NCI-H446 (cell line): ENCODE measurements at places on chromosomes 6 and 20.

GRCh38 chr20:51159303-51159702 lies 136.4 kb upstream of the KCNG1 start:
- no peak for DNase-seq

GRCh38 chr20:60729135-60729900 lies 522.7 kb upstream of the CDH4 start:
- DNase-seq, result no peak

GRCh38 chr6:81263531-81264168 lies 488.8 kb downstream of the TENT5A start:
- no peak for DNase-seq

DNA sequence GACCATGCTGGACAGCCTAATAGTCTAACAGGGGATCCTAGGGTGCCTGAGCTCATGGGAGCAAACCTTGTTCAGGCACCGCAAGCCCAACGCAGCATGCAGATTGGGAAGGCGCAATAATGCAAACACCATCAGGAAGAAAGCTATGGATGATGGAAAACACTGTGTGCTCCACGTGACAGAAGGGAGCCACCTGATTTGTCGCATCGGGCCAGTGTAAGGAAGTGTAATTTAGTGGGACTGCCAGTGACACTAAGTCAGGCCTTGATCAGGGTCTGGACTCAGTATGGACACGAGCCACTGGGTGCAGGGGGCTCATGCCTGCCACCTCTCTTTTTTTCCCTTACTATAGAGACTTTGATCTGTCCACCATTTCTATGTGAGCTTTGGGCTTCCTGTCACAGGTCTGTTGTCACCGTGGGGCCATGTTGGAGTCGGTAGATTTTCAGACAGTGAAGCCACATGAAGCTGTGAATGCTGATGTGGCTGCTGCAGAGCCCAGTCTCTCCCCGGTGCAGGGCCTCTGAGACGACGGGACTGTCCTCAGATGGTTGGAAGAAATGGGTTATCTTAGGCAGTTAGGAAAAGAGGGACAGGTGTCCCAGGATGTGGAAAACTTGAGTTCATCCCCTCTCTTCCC lies 74.2 kb upstream of the AGPAT4 start:
- DNase-seq, result no peak

DNA sequence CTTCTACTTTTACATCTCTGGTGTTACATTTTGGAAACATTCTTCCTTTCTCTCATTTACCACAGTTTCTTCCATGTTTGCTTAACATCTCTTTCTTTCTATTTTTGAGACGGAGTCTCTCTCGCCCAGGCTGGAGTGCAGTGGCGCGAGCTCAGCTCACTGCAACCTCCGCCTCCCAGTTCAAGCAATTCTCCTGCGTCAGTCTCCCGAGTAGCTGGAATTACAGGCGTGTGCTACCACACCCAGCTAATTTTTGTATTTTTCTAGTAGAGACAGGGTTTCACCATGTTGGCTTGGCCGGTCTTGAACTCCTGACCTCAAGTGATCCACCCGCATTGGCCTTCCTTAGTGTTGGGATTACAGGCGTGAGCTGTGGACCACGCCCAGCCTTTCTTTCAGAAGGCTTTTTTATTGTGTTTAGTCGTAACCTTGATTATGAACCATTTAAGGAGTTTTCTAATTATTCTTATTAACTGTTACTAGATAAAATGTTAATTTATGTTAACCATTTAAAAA lies 27.8 kb downstream of the MAP3K4 start:
- DNase-seq, result no peak

- DNase-seq, result peak; percentile 49
These were observed 17.2 kb downstream of the UNC5CL start for GRCh38 chr6:41021832-41022231.

- no peak for DNase-seq
These were observed 491.3 kb downstream of the MAFB start for GRCh38 chr20:40197691-40198090.

DNA sequence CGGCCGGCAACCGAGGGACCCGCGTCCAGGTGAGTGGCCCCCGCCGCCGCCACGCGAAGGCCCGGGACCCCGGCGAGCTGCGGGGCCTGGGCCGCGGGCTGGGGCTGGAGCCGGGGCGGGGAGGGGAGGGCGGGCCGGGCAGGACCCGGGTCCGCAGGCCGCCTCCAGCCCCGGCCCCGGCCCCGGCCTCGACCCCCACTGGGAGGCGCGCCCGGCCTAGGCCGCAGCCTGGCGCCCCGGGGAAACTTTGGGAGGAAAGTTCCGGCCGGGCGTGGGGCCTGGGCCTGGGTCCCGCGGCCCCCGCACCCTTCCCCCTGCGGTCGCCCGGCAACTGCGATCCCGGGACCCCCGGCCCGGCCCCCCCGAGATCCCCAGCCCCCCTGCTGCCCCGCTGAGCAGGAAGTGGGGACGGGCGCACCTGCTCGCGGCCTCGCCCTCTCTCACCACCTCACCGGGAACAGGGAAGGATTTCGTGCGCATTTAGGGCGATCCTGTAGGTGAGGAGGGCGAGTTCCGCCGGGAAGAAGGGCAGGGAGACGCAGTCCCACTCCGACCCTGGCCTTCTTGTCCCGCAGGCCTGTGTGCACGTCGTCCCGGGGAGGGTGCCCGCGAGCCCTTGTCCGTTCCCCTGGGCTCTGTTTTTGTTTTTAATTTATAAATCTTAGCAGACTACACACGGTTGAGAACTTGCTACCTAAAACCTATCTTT lies 402 bp downstream of the OSBPL2 start:
- no peak for DNase-seq

GRCh38 chr6:42392833-42393232 lies 58.9 kb downstream of the TRERF1 start:
- DNase-seq, result no peak

DNA sequence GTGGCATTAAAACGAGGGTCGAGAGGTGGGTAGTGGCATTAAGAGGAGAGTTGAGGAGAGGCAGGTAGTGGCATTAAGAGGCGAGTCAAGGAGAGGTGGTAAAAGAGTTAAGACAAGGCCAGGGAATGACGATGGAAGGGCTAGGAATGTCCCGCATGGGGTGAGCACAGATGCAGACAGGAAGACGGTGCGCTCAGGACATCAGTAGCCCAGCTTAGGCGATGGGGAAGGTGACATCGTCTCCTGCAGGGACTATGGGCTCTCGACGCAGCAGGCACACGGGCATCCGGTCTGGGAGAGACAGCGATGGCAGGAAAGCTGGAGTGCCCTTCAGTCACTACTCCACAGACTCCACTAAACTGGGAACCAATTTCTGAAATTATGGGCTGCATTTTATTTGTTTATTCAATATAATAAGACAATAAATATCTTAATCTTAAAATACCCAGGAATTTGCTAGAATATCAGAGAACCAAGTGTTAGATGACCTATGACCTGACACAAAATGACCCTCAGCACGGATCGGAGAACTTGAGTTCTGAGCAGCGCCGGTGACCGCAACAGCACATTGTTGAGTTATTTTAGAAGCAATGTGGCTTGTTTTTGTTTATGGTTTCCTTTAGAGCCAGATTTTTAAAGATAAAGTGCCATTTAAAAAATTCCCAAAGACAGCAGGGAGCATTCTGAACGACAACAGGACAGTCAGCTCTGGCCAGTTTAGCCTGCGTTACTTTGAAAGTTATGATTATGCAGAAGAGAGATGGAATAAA lies 177.7 kb downstream of the SMOC2 start:
- no peak for DNase-seq

GRCh38 chr20:25461786-25462545 lies 54.5 kb downstream of the GINS1 start:
- no peak for DNase-seq

GRCh38 chr20:23268792-23269354 lies 81.7 kb upstream of the NXT1 start:
- DNase-seq, result no peak

GRCh38 chr6:149985481-149985937 lies 21.8 kb downstream of the ULBP1 start:
- no peak for DNase-seq

DNA sequence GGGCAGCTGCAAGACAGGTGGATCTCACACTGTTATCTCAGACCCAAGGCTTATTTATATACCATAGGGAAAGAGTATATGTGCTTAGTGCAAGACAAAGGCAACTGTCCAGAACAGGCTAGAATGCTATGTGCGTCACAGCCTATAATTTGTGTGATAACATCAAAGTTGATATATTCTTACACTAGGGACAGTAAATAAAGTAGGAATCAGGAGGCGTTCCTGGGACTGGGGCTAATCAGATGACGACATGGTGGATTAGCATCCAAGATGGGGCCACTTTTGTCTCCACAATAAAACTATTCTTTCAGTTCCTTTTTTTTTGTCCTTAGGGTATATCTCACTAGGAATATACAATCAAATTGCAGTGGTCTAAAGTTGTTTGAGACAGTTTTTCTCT lies 54.9 kb upstream of the IER3 start:
- DNase-seq, result no peak
